ENCODE measurements at places on chromosomes 12 and 14.

DNA sequence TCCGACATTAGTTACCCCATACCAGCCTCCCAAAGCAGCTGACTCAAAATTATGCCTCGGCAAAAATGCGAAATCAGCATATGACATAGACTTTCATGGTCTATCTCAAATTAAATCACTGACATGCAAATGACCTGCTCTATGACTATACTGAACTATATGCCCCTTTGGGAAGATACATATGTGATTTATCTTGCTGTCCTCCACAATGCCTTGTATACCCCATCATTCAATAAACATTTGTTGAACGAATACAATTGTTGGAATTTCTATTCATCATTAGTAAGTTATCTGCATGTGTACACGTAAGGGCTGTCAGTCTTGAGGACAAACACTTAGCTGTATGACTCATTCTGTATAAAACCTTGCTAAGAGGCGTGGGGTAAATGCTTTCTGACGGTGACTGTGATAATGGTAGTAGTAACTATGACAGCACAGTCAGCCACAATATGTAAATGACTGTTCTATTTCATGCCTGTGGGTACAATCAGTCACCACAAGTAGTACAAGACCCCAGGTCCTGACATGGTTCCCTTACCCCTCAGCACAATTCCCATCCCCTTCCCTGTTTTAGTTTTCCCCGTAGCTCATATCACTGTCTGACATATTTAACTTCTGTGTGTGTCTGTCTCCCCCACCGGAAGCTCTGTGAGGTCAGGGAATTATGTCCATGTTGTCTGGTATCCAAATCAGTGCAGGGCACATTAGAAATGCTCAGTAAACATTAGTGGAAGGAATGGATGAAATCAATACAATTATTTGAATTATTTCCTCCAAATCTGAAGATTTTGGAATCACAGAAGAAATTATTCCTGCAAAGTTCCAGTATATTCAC, 42.8 kb downstream of the STXBP6 start:
- no peak for DNase-seq

DNA sequence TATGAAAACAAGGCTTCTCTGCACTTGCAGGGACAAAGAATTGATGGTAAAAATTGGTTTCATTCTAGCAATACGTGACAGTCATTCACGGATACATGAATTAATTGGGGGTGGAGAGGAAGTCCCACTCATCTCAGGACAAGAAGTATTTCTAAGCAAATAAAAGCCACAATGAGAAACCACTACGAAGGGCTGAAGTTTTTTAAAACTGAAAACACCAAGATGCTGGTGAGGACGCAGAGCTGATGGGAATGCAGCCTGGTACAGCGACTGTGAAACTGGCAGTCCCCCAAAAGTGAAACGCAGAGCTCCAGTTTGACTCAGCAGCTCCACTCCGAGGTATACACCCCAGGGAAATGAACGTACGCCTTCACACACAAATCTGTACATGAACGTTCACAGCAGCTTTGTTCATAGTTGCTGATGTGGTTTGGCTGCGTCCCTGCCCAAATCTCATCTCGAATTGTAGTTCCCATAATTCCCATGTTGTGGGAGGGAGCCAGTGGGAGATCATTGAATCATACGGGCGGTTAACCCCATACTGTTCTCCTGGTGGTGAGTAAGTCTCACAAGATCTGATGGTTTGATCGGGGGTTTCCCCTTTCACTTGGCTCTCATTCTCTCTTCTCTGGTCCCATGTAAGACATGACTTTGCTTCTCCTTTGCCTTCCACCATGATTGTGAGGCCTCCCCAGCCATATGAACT, 89.0 kb downstream of the SCARB1 start:
- DNase-seq, result no peak

DNA sequence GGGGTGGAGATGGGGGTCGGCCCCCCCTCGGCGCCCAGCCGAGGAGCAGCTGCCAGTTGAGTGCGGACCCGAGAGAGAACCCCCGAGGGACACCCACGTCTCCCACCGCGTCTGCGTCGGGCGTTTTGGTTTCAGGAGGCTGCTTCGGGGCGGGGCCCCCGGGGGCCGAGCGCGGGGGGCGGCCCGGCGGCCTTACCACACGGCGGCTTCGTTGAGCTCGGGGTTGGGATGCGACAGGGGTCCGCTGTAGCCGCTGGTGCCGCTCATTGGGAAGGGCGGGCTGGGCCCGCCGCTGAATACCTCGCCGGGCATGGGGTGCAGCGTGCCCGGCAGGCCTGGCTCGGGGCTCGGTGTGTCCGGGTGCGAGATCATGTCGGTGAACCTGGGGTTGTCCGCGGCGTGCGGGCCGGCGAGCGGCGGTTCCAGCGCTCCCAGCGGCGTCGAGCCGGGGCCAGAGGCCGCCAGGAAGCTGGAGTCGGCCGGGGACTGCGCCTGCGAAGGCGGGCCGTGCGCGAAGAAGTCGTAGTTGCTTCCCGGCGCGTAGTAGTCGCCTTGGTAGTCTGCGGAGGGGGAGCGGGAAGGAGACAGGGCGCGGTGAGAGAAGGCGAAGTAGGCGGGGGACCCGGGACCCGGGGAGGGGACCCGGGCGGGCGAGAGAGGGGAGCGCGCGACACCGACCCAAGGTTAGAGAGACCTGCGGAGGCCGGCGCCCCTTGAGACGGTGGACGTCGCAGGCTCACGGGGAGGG, 8.5 kb downstream of the LHX5 start:
- no peak for DNase-seq

DNA sequence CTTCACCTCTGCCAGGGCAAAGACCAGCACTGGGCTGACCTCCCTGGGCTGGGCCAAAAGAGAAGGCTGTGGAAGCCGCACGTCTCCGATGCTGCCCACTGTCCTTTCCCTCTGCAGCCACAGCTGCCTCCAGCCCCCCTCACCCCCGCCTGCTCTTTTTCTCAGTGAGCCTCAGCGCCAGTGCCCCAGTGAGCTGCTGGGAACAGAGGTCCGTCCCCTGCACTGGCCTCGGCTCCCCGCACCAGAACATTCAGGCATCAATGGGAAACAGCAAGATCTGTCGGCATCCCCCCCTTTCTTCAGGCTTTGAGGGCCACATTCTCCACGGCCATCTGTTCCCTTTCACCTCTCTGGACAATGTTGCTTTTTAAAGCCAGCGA, 398.1 kb downstream of the ZFP36L1 start:
- DNase-seq, result no peak

DNA sequence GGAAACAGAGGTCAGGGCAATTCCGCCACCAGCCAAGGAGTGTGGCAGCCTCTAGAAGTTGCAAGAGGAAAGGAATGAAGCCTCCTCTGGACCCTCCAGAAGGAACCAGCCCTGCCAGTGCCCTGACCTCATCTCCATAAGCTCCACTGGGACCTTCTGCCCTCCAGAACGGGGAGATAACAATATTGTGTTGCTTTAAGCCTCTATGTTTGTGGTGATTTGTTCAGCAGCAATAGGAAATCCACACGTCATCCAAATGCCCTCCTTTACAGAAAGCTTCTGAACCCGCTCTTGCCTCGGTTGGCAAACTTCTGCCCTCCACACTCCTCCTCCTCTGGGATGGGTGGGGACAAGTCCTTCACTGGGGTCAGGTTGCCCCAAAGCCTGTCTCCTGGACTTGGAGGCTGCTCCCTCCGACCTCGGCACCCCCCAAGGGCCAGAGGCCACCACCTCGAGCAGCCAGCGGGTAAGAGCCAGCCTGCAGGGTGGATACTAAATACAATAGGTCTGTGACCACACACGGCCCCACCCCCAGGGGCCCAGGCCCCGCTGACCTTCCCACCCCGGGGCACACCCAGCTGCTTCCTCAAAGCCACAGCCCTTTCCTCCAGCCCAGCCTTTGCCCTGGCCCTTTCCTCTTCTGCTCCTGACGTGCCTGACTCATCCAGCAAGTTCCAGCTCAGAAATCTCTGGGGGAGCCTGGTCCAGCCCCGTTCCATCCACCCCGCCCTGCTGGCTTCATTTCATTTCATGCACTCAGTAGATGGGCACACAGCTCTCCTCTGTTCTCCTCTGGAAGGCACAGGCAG, 58.7 kb upstream of the NCOR2 start:
- DNase-seq, result no peak

DNA sequence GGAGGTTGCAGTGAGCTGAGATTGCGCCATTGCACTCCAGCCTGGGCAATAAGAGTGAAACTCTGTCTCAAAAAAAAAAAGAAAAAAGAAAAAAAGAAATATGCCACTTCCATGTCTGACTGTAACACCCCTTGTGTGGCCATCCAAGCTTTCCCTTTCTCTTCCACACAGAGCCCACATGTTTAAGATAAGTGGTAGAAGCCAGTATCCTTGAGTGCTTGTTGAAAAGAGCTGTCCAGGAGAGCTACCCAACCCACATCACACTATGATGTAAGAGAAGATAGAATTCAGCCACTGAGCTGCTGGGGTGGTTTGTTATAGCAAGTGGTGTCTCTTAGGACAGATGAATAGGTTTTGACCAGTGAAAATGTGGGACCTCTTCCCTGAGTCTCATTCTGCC, 82.1 kb downstream of the ZNF664 start:
- no peak for DNase-seq

DNA sequence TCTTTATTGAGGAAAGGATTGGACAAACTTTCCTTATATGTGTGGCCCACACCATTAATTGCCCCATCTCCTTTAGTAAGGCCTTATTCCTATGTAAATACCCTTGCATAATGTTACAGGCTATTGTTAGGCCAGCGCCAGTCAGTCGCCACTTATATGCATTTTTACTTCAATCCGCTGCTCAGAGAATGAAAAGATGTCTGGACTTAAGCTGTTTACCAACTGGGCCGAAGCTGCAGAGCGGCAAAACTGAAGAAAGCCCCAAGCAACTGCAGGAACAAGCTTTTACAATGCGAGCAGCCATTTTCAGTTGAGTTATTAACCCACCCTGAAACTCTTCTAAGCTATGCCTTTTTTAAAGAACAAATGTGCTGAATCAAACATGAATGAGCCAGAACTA, 92.1 kb upstream of the OTX2 start:
- no peak for DNase-seq

- DNase-seq, result no peak
Observed at GRCh38 chr14:32047791-32048190, 29.3 kb upstream of the ARHGAP5 start.

GRCh38 chr12:80936353-80936641, 1.4 kb downstream of the LIN7A start:
- DNase-seq, result no peak

DNA sequence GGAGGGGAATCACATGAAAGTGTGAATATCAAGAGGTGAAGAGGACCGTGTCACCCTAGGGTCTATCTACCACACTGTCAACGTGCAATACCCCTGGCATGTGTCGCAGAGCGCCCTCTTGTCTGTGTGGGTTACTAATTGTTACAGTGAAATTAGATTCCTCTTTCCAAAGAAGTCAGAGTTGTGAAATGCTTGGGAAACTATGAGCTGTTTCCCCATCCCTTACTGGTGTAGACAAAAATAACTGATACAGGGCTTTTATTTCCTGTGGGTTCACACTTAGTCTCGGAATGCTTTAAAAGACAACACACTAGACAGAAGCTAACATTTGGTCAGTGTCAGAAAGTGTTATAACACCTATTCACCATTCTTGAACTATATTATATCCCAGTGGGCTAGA, 597.3 kb downstream of the NRXN3 start:
- DNase-seq, result no peak

DNA sequence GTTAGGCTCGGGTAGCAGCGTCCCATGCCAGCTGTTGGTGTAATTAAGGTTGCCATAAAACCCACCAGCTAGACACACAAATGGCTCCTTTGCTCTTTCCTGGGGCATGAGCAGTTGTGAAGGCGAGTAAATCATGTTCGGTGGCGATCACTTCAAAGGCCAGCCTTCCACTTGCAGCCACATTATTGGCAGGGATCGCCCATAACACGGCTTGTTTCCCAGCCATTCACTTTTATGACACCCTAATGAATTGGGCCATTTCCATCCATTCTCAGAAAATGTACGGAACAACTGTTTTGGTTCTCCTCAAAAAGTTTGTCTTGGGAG, 63.4 kb downstream of the BEGAIN start:
- DNase-seq, result no peak

GRCh38 chr12:130764073-130764472, 48.0 kb upstream of the RIMBP2 start:
- DNase-seq, result no peak

DNA sequence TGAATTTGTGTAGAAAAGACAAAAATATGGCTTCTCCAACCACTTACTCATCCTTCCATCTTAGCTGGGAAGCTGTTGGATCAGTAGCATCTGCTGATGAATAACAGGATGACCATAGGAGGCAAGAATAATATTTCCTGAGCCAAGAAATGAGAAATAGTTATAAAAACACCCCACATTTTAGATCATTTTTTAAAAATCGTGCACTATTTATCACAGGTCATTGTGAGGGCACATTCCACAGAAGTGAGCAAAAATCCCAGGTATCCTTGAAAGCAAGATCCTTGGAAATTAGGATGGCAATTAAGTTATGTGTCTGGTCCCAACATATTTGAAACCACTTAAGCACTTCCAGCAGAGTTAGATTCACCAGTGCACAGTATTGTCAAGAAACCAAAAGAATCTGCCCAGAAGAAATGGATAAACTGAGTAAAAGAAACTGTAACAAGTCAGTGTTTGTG, 8.4 kb downstream of the FAR2 start:
- no peak for DNase-seq

DNA sequence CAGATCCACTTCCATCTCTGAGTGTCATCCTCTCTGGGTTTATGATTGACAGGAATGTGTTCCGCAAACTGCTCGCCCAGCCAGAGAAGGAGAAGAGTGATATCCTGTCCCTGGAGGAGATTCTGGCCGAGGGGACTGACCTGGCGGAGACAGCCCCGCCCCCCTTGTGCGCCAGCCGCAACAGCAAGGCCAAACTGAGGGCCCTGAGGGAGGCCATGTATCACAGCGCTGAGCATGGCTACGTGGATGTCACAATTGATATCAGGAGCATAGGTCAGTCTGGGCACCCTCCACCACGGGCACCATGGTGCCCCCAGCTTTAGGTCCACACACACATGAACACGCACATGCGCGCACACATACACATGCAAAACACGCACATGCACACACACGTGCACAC, 67.5 kb upstream of the PWP1 start:
- no peak for DNase-seq
